Hematopoietic multipotent progenitor cell treated with erythropoietin and hydrocortisone succinate and interleukin-3 and kit ligand, for 4 days (in vitro differentiated cells): ENCODE measurements at places on chromosomes 12 and 14.

- no peak for DNase-seq
Measured at GRCh38 chr12:126210026-126210425, 1144.8 kb downstream of the AACS start.

DNA sequence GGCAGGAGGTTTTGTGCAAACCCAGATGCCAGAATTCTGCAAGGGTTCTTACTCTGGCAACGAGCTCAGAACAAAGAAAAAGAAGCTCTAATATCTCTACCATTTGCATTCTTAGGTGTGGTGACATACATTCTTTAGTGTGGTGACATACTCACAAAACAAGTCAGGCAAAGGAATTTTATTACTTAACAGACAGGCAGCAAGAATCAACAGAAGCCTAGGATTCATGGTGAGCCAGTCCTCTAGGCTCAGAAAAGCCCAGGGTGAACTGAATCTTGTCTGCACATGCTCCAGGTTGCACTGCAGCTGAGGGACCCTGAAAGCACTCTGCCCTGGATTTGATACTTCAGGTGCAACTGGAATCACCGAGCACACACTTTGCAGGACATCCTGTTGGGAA, 122.4 kb upstream of the PTPRQ start:
- DNase-seq: no peak

- no peak for DNase-seq
Measured at GRCh38 chr14:99136401-99136800, 135.6 kb downstream of the BCL11B start.

DNA sequence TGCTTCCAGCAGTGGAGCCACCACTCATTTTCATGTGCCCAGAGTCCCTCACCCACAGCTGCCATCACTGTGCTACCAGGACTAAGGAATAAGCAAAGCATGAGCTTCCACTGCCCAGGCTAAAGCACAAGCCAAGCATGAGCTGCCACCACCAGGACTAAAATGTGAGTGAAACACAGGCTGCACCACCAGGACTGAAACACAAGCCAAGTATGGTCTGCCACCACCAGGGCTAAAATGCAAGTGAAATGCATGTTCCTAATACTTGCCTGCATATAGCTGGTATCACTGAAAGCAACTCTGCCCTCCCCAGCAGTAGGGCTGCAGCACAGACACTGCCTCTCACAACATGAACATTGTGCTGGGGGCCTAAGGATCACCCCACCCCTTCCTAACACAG, 30.0 kb downstream of the CEP83 start:
- DNase-seq: peak; percentile 23

DNA sequence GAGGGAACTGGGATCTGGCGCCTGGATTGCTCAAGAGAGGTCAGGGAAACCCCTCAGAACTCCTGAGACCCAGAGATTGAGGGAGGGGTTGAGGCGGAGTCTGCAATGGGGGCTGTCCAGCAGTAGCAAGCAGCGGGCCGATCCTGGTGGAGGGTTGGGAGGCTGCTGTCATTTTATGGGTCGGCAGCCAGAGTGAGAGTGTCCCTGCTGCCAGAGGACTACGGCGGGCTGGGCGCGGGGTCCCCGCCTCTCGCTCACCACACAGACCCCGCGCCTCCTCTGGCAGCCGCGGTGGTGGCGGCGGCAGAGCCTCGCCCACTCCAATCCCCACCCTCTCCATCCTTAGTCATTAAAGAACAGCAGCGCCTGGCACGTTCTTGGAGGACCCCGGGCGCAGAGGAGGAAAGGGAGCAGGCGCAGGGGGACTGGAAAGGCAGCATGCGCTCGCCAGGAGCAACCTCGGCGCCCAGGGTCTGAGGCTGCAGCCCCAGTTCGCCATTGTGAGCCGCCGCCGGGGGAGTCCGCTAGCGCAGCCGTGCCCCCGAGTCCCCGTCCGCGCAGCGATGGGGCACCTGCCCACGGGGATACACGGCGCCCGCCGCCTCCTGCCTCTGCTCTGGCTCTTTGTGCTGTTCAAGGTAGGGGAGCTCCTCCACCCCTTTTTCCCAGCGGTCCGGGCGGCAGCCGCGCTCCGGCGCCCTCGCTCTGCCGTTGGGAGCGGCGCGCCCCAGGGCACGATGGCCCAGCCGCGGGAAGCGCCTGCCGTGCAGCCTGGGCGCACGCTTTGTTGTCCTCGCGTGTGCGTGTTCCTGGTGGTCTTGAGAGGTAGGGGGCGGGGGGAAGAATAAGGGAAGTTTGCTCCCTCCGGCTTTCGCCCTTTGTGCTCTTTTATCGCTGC, at the start of gene PTPRO:
Gene PTPRO (plus strand): TSS at position 345 of the 898 bp plus-strand sequence.
- DNase-seq: peak; percentile 21
